ENCODE measurements at places on chromosomes 6 and 20.
A peak's percentile ranks its signal among the peaks of the same experiment; 100 is the strongest.

GRCh38 chr6:142824426-142824825 lies 120.5 kb downstream of the HIVEP2 start:
- DNase-seq: no peak

- DNase-seq: no peak
Measured at GRCh38 chr6:113505084-113505699, 352.0 kb upstream of the MARCKS start.

DNA sequence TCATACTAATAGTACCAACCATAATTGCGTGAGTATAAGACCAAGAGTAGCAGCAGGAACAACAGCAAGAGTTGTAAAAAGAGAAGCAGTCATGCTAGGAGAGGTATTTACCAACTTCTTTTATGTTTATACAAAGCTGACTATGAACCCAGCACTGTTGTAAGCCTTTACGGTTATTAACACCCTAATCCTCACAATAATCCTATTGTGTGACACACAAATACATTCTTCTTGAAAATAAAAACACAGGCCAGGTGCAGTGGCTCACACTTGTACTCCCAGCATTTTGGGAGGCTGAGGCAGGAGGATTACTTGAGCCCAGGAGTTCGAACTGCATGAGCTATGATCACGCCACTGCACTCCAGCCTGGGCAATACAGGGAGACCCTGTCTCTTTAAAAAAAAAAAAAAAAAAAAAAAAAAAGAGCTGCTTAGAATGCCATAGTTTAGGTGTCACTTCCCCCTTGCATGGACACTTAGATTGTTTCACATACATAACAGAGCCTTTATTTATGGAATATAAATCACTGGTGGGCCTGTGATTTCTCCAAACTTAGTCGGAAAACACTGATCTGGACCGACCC lies 20.2 kb downstream of the HCK start:
- DNase-seq: no peak

DNA sequence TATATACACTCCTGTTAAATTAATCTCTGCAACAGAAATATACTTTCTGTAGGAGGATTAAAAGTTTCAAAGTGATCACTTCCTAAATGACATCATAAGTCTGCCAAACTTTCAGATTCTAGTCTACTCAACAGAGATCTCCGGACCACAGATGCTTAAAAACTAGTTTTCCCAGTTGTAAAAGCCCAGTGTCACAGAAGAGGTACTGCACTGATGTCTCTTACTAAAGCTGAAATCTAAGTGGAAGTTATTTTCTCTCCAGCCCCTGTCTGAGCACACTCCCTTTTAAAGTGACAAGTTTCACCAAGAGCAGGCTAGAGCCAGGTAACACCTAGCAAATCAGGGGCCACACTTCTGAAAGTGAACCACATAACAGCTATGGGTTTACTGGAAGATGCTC lies 71.6 kb upstream of the DST start:
- no peak for DNase-seq

GRCh38 chr6:143060354-143060805 lies 309 bp upstream of the AIG1 start:
- peak; percentile 90 for DNase-seq

DNA sequence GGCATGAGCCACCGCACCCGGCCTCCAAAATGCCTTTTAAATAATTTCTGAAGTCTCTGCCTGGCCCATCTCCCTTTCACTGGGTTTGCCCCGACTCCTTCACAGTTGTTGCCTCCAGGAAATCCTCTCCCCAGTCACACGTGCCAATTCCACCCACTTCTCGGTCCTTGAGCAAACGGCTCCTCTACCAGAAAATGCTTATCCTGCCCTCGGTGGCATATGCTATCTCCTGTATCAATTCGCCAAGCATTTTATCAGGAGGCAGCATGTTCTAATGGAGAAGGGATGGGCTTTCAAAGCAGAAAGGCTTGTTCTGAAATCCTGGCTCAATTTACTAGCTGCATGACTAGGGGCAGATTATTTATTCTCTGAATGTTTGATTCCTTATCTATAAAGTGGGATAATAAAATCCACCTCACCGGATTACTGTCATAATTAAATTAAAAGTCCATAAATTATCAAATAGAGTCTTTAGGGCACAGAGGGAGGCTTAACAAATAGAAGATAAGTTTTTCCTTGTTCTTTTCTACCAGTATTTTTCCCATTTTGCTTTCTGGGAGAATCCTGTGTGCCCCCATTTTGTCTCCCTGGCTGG lies 66.3 kb downstream of the PPP1R3G start:
- peak; percentile 56 for DNase-seq

DNA sequence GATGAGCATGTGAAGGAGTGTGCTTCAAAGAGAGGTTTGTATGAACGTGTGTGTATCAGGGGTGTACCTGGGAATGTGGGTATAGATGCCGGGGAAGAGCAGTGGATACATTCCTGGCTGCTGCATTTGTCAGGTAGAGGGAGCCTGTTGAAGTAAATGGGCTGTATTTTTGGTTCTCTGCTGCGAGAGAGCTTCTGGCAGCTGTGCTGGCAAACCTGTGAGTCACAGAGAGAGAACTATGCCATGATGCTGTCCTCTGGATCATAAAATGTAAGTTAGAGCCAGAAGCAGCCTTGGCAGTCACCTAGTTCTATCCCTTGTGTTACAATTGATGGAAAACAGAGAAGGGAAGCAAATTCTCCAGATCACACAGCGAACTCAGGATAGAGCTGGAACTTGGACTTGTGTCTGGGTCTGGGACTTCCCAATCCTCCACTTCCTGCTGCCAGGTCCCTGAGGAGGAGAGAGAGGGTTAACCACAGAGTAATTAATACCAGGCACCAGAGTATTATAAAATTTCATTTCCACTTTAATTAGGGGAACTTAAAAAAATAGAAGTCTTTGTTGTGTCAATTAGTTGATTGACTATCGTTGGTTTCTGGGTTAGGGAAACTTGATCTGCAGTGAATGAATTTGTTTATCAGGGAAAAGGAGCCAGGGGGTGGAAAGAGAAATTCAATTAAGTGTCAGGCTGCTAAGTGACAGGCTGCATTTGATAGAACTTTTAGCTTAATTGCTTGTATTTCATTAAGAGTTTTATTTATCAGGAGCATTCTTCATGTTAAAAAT lies 41.1 kb upstream of the GTSF1L start:
- no peak for DNase-seq

- peak; percentile 46 for DNase-seq
Measured at GRCh38 chr6:166830185-166830890, 126.0 kb downstream of the RNASET2 start.

GRCh38 chr6:45773906-45774305 lies 241.8 kb downstream of the CLIC5 start:
- DNase-seq: no peak

GRCh38 chr20:58783511-58784011 lies 67.1 kb downstream of the GNAS-AS1 start:
- no peak for DNase-seq

DNA sequence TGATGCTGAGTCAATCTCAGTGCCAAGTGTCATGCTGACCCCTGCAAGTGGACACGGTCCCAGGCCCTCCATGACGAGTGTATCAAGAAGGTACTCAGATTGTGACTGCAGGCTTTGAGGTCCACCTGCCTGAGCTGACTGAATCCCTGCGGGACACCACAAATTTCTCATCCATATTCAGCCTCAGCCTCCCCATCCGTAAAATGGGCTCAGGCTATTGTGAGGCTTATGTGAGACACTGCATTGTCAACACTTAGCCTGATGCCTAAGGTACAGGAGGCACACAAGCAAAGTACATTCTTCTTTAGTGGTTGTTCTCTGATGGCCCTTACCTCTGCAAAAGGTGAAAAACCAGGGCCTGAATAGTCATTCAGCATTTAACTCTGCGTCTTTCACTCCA lies 70.4 kb upstream of the NFATC2 start:
- no peak for DNase-seq

- no peak for DNase-seq
Measured at GRCh38 chr6:157343732-157344131, 20.4 kb upstream of the TMEM242 start.

- peak; percentile 42 for DNase-seq
Measured at GRCh38 chr6:67031451-67031850, 1324.4 kb upstream of the EYS start.

DNA sequence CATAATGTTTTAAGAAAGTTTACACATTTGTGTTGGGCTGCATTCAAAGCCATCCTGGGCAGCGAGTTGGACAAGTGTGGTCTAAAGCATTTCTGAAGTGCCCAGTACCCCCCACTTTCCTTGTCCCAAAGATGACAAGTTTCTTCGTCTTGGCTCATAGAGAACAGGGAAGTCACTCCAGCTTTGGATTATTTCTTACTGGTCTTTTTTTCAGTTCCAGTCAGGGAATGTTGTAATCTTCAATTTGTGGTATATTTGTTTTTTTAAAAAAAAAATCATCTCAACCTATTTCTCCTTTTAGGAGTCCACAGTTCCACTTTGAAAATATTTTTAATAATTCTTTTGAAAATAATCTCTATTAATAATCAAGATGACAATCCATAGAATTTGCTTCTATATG lies 34.0 kb downstream of the SLX4IP start:
- no peak for DNase-seq

- no peak for DNase-seq
Measured at GRCh38 chr20:10970109-10970508, 296.3 kb upstream of the JAG1 start.

DNA sequence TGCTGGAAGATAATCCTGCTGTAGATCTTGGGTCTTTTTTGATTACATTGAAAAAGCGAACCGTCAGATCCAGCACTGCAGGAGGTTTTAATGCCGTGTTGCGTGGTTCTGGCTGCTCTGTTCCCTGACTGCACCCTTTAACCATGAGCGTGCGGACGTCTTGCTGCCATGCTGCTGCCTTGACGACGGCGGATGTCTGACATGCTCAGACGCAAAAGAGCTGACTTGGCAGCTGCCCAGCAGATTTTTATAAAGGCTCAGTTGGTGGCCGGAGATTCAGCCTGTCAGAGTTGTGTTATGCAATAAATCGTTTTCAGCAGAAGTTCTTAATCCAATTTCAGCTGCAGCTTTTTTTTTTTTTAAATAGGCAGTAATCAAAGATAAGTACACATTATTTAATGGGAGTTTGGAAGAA lies 119.4 kb downstream of the JARID2 start:
- peak; percentile 96 for DNase-seq

GRCh38 chr6:15148356-15148946 lies 97.4 kb upstream of the JARID2 start:
- DNase-seq: no peak

- DNase-seq: no peak
Measured at GRCh38 chr6:170260686-170261085, 30.2 kb downstream of the DLL1 start.

Data from hematopoietic multipotent progenitor cell treated with erythropoietin and hydrocortisone succinate and interleukin-3 and kit ligand, for 4 days (in vitro differentiated cells).